ENCODE measurements at places on chromosomes 12 and 14. TPM values are rescaled to one million over a fixed set of nuclear protein-coding genes. Genes with fewer than 3 reads are reported as not detected.

DNA sequence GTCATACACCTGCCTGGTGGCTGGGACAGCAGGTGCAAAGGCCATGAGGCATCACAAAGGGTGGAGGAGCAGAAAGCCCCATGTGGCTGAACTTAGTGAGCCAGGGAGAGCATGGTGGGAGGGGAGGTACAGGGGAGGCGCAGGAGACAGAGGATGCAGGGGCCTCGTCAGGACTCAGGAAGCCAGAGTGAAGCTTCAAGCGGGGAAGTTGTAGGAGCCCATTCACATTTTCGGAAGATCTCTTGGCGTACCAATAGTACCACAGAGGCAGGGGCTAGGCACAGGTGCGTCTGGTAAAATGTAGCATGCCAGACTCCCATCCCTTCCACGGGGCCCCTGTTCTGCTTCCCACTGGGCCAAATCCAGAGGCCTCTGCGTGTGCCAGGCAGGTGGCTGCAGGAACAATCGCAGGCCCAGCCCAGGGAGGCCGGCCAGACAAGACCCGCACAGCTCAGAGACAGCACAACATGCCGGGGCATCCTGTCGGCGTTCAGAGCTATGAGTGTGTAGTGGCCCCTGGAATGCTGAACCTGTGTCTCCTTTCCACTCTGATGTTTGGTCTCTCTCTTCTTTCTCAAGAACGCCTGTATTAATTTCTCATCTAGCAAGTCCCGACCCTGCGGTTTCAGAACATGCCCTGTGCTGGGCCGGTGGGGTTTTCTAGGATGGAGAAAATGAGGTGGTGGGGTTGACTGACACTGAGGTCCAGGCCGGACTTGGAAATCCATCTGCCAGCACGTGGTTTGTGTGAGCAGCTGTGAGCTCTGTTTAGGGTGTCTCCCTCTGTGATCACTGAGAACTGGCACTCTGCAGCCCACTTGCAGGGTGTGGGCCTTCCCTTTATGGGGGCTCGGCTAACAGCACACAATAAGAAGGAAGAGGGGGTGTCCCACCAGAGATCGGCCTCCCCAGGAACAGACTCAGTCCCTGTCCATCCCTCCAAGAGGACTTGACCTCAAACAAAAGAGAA is 5.5 kb upstream of the TMEM132D start:
- no peak for DNase-seq

DNA sequence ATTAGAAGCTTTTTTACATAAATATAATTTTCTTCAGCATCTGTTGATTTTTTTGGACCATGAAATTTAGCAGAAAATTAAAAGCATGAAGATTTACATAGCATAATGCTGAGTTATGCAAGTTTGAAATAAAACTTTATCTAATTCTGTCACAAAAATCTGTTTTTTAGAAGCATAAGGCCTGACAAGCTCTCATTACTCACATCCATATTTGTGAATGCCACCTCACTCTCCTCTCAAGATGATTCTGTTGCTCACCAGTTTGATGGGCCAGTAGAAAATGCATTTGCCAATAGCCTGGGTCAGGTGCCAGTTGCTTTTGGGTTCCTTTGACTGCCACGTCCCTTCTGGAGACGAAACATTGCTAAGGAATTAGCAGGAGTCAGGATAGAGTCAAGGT is 181.5 kb upstream of the ATP2B1 start:
- DNase-seq: no peak

Gene FAM222A
- total RNA-seq: 4.8 TPM

- no peak for DNase-seq
Observed at GRCh38 chr14:68513838-68514607, 278.8 kb downstream of the ZFP36L1 start.

Data from activated T-cell treated with anti-CD3 and anti-CD28 coated beads, Interleukin-2, amount 50 U/mL, for 4 hours (primary cell).